ENCODE measurements at places on chromosomes 4 and X. TPM values are rescaled to one million over a fixed set of nuclear protein-coding genes. Genes with fewer than 3 reads are reported as not detected.

The SRPX2 gene
- total RNA-seq, result 14.8 TPM

DNA sequence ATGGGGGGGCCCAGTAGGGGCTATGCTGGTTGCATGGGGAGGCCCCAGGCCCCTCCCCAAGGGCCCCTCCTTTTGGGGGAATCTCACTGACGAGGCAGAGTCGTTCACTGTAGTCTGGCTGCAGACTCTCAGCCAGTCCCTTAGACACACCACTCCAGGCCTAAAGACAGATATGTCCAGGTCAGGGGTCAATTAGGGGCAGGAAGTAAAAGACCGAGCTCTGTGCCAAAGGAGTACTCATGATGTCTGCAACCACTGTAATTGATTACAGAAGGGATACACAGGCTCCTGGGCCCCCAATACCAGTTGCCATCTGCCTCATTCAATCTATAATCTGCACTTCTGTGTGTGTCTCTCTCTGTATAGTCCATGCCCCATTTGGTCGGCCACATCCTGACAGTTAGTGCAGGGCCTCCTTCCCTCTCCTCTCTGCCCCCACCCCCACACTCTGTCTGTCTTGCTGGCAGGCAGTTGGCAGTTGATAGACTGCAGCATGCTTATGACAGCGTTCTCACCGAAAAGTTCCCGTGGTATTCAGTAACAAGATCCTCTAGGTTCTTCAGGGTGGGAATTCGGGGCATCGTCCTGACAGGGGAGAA, 1.3 kb upstream of the CXorf65 start:
- no peaks in the 10 kb centered on the region for H3K4me1 ChIP-seq
- H3K36me3 ChIP-seq, result no peaks in the 10 kb centered on the region
- H3K27me3 ChIP-seq, result no peaks in the 10 kb centered on the region
- H3K27ac ChIP-seq, result no peak overlapping the region

- H3K27me3 ChIP-seq, result no peaks in the 10 kb centered on the region
- no peak for DNase-seq
- no peak overlapping the region for H3K4me3 ChIP-seq
- H3K4me1 ChIP-seq, result no peaks in the 10 kb centered on the region
- H3K36me3 ChIP-seq, result no peaks in the 10 kb centered on the region
These were observed 14.5 kb upstream of the CT45A1 start for GRCh38 chrX:135698924-135699323.

DNA sequence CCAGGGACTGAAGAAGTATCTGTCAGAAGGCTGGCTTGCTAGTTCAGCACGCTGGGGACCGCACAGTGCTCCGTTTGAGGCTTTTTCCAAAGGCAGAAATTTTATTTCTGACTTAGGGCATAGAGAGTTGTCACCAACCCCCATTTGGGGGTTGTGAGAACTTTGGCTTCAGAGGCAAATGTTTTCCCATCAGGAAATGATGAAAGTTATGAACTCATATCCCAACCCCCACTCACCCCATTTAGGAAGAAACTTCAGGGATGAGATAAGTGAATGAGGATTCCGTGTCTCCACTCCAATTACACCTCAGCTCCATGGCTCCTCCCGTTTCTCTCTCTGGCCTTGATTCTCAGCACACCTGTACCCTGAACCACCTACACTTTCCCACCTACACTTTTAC, 4.3 kb upstream of the WDR13 start:
- H3K4me1 ChIP-seq, result no peaks in the 10 kb centered on the region
- no peak overlapping the region for H3K4me3 ChIP-seq
- H3K27ac ChIP-seq, result no peak overlapping the region
- H3K36me3 ChIP-seq, result no peaks in the 10 kb centered on the region
- no peaks in the 10 kb centered on the region for H3K27me3 ChIP-seq
- no peak for DNase-seq

The C4orf50 gene
- not detected for total RNA-seq

DNA sequence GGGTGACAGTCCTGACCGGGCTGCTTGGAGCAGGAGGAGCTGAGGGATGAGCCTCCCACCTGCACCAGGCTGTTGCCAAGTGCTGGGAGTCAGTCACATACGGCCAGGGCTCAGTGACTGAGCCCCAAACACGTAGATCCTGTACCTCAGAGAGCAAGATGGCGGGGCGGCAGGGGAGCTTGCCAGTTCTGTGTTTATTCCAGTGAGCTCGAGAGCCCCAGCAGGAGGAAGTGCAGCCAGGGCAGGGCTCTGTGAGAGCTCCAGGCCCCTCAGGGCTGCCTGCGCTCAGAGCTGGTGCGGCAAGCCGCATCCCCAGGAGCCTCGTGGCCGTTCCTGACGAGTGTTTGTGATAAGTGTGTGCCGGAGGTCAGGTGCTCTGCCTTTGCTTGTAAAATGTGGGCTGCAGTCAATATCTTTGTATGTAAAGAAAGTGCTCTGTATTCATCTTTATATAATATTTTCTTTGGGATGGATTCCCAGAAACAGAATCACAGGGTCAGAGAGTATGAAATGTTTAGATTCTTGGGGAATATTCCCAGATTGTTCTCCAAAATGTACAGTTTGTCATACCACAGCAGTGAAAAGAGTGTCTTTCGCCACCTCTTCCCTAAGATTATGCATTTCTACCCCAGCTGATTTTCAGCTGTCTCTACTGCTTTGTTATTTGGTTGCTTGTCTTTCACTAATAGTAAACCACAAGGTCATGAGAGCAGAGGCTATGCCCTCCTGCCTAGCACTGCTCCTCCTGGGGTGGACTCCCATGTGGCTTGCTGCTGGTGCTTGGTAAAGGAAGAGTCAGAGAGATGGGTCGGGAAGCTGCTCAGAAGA, 50.3 kb downstream of the NELFA start:
- no peak overlapping the region for H3K4me3 ChIP-seq
- H3K4me1 ChIP-seq, result no peaks in the 10 kb centered on the region
- no peak overlapping the region for H3K27ac ChIP-seq
- no peaks in the 10 kb centered on the region for H3K27me3 ChIP-seq
- no peaks in the 10 kb centered on the region for H3K36me3 ChIP-seq

The KCNE5 gene
- total RNA-seq, result 1.6 TPM

The OPRPN gene
- not detected for total RNA-seq

DNA sequence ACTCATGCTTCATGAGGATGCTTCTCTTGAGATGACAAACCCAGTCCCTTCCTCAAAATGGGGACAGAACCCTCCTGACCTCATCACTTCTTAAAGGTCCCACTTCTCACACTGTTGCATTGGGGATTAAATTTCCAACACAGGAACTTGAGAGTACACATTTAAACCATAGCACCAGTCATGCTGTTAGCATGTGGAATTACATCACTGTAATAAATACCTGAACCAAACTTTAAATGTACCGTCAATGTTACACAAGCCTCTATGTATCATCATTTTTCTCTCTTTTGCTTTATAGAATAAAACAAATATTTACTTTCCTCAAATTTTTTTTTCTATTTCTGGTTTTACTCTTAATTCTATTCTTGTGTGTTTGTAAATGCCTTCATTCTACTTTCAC, 448.2 kb downstream of the CCSER1 start:
- no peaks in the 10 kb centered on the region for H3K36me3 ChIP-seq
- H3K4me1 ChIP-seq, result no peaks in the 10 kb centered on the region
- H3K27ac ChIP-seq, result no peak overlapping the region
- no peak overlapping the region for H3K4me3 ChIP-seq

DNA sequence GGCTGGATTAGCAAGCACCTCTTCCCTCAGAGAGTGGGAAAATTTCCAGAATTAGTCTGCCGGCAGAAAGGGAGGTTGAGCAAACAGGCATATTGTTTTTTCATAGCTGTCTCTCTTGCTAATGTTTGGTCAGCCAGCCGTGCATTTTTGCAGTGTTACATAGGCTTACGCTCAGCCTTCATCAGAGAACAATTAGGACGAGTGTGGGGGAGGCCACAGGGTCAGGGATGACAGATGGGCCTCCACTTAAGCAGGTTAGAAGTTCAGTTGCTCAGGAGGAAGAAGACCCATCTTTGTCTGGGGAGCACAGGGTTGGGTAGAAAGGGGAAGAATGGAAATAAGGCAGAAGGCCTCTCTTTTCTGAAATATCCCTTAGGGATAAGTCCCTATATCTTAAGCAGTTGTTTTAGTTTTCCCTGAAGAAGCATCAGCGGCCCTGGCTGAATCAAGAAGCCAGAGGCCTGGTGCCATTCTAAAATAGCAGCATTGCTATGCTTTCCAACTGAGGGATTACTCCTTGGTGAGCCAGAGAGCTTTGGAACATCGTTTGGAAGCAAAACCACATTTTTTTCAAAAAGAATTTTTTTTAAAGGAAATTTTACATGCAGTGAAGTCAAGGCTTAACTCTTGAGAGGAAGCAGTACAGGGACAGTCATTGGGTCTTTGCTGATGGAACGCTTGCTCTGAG, 118.8 kb downstream of the SMIM20 start:
- H3K36me3 ChIP-seq, result no peaks in the 10 kb centered on the region
- no peaks in the 10 kb centered on the region for H3K27me3 ChIP-seq

DNA sequence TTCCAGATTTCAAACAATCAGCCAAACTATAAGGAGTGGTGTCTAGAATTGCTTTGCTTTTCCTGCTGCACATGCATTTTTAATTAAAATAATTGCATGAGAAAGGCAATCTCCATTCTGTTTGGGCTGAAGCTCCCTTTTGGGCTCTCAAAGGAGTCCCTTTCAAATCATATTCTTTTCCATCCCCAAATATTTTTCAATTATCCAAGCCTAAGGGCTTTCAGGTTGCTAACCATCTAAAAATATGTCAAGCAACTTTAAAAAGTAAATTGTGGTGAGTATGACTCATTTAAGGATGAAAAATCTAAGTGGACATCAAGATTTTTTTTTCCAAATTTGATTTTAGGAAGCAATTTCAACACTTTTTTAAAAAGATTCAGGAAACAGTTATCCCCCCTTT, 28.4 kb downstream of the PIR start:
- H3K27ac ChIP-seq, result no peak overlapping the region
- DNase-seq, result no peak
- H3K4me3 ChIP-seq, result no peak overlapping the region
- H3K27me3 ChIP-seq, result no peaks in the 10 kb centered on the region
- H3K4me1 ChIP-seq, result no peaks in the 10 kb centered on the region

GRCh38 chrX:17590892-17591740, 146.2 kb upstream of the SCML1 start:
- H3K36me3 ChIP-seq, result no peaks in the 10 kb centered on the region
- H3K27me3 ChIP-seq, result no peaks in the 10 kb centered on the region
- peak overlapping the region; percentile 62 for H3K27ac ChIP-seq
- H3K4me3 ChIP-seq, result no peak overlapping the region

All from gastrocnemius medialis (tissue), 4 donors.